ENCODE measurements at places on chromosomes 16 and 17.

GRCh38 chr17:18377437-18378204 lies at the start of gene EVPLL:
TSS of gene EVPLL (plus strand) at chr17:18377778. CDS start at chr17:18380938, 3,160 bp downstream.
- DNase-seq = peak; percentile 58

DNA sequence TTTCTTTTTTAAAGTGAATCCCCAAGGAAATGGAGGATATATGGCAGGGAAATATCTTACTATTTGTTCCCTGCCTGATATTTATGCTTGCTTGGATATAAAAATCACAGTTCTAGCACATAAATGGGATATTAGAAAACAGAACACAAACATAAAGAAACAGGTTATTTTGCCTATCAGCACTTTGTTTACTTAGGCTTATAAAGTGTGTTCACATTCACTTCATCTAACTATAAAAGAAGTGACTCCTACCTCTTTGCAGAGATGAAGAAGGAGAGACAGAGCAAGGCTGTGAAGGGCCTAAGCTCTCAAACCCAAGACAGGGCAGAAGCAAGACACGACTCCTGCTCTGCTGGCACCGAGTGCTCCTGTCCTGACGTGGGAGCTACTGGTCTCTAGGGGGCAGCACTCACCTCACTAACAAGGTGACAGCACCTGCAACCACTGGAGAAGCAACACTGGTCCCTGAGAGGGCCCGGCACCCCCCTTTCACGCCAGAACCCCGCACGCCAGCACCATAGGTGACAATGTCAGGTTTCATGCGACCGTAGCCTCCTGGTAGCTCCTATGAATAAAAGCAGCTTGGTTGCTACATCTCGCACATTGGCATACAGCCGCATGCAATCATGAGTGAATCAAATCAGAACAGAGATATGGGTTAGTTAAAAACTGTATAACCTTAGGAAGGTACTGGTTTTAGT lies 32.0 kb downstream of the MBTPS1 start:
- peak; percentile 42 for DNase-seq

- no peak for DNase-seq
Measured at GRCh38 chr16:49811644-49812334, 44.1 kb downstream of the ZNF423 start.

DNA sequence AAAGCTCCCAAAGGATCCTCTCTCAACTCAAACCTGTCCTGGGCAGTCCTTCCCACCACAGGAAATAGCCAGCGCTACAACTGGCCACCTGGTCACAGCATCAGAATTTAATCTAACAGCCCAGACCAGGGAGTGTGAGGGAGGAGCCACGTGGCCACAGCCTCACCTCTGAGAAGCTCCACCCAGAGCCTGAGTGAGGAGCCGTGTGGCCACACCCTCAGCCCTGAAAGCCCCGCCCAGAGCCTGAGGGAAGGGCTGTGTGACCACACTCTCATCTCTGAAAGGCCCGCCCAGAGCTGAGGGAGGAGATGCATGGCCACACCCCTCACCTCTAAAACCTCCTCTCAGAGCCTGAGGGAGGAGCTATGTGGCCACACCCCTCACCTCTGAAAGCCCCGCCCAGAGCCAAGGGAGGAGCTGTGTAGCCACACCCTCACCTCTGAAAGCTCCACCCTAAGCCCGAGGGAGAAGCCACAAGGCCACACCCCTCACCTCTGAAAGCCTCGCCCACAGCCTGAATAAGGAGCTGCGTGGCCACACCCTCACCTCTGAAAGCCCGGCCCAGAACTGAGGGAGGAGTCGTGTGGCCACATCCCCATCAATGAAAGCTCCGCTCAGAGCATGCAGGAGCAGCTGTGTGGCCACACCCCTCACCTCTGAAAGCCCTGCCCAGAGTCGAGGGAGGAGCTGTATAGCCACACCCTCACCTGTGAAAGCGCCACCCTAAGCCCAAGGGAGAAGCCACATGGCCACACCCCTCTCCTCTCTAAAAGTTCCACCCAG lies 28.6 kb downstream of the SLC38A8 start:
- DNase-seq = no peak

DNA sequence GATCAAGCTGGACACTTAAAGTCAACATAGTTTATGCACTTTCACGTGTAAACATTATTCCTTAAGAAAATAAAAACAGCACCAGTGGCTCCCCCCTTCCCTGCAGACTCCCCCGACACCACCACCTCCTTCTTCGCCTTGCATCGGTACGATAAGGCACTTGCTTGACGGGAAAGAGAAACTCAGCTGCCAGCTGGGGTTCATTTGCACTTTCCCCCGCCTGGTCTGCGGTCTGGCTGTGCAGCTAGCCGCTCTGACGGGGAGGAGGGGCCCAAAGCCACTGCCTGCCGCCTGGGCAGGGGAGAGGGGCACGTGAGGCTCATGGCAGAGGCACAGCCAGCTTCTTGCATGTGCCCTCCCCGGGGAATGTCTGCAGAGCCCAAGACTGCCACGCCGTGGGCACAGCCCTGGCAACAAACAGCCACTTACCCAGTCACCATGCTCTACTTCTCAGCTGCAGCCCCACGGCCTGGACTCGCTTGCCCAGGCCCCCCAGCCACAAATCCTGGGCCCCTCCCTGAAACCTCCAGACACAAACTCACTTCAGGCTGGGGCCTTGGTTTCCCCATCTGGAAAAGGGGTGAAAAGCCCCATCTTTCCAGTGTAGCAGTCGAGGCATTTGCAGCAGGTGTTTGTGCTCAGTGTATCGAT lies 16.5 kb upstream of the PRM1 start:
- no peak for DNase-seq

- DNase-seq = no peak
Measured at GRCh38 chr17:34996422-34997285, 16.3 kb downstream of the LIG3 start.

DNA sequence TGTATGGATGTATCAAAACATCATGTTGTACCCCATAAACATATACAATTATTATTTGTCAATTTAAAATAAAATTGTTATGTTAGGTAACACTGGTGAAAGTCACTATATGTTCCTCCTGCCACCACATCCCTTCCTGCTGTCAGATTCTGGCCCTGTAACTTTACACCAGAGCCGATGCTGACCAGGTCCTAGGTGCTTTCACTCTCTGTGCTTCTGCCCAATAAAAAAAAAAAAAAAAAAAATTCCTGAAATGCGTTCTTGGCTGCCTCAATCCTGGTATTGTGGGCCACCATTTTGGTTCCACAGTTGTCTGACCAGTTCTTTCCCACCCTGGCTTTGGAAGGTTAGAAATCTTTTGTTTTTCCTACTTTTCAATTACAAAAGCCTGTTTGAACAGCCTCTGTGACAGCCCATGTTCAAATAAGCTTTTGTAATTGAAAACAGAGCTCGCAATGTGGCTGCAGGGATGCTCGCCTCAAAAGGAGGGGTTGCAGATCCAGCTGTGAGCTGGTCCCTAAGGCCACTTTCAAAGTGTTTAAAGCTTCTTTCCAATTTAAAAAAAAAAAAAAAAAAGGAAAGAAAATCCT lies 831.0 kb upstream of the EEF2KMT start:
- no peak for DNase-seq

DNA sequence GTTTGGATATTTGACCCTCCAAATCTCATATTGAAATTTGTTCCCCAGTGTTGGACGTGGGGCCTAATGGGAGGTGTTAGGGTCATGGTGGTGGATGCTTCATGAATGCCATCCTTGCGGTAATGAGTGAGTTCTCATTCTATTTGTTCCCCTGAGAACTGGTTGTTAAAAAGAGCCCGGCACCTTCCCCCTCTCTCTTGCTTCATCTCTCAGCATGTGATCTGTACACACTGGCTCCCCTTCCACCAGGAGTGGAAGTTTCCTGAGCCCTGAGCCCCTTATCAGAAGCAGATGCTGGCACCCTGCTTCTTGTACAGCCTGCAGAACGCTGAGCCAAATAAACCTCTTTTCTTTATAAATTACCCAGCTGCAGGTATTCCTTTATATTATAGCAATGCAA lies 25.6 kb downstream of the PIK3R6 start:
- no peak for DNase-seq

DNA sequence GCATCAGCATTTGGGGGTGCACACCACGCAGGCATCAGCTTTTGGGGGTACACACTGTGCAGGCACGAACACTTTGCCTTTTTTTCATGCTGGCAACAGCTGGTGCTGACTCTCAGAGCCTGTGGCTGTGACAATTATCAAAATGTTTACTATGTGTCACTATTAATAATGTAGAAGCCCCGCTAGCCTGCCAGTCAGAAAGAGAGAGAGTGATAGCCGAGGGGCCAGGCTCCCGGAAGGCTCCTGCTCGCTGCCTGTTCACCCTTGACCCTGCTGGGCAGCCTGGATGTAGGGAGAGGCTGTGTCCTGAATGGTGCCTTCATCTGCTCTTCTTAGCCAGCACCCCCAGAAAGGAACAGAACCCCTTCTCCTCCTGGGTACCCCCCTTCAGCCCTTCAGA lies 61.9 kb downstream of the SDK2 start:
- DNase-seq = no peak

- DNase-seq = no peak
Measured at GRCh38 chr17:77096570-77097214, 44.1 kb upstream of the SEC14L1 start.

DNA sequence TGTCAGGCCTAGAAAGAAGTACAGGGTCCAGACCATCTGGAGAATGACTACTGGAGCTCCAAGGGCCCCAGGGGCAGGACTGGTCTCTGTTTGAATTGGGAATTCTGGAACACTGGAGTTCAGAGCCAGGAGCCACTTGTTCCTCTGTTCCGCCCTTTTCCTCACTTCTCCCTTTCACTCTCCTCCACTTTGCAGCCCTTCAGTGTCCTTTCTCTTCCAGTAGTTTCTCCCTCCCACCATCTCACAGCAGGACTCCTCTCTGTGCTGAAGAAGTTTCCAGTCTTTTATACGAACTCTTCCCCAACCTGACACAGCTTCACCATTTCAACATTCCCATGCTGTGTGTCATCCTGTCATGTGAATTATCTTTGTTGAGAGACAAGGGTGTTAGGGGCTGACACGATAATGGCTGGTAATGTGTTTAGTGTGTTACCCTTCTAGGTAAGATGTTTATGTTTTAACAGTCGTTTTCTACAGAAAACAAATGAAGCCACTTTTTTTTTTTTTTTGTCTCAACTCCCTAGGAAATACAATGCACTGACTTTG lies 180.3 kb upstream of the MYOCD start:
- DNase-seq = no peak

DNA sequence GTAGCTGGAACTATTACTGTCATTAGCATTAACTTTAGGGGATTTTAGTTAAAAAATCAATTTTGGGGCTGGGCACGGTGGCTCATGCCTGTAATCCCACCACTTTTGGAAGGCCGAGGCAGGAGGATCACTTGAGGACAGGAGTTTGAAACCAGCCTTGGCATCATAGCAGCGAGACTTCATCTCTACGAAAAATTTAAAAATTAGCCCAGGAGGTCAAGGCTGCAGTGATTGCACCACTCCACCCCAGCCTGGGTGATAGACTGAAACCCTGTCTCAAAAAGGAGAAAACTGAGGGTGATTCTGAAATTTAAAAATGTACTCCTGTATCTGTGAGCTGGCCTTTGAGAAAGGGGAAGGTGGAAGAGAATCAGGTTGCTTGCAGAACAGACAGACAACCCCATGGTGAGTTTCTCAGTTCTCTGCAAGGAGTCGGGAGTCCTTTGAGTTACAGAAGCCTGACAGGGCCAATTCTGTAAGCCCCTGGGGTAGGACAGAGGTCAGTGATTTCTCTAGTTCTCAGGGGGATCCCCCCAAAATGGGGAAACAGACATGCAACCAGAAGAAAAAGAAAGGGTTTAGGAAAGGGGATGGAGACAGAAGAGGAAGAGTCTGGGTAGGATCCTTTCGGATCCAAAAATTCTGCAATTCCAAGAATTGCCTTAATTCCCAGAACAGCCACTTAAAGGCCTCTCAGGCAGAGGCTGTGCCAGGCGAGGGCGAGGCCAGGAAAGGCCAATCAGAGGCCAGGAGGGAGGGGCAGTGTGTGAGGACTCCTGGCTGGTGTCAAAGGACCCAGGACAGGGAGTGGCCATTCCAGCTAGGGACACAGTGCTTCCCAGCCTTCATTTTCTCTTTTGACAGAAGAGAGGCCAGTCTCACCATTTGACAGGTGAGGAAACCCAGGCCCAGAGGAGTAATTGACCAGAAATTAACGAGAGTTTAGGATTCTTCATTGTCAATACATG lies 6.7 kb downstream of the NUPR1 start:
- DNase-seq = no peak

GRCh38 chr17:66671156-66671555 lies 163.8 kb upstream of the CACNG5 start:
- DNase-seq = no peak

Measured in D721Med (cell line).